ENCODE measurements at places on chromosomes 16 and 17.

DNA sequence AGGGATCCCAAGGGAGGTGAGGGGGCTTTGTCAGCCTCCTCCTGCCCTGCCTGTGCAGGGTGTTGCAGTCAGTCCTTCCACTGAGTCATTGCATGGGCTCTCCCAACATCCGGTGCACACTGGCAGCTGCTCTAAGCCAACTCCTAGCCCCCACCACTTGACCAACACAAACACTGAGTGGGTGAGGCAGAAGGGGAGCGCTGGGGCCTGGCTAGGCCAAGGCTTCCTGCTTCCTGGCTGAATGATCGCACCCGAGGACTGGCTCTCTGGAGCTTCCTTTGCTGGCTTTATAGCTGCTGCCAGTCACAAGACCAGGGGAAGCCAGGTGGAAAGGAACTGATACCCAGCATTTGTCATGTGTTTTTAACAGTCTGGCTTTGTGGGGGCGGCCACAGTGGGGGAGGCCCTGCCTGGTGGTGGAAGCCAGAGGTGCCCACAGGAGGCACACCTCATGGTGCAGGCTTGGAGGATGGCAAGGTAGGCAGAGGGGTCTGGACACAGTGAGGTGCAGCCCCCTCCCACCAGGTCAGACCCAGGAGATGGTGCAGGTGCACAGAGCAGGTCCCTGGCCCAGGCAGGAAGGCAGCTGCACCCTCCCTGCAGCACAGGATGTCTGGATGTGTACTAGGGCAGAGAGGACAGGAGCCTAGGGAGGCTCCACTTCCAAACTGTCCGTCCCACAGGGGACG, 6.8 kb downstream of the MPG start:
- DNase-seq, result peak; percentile 80

GRCh38 chr17:9002606-9003354, 18.5 kb upstream of the NTN1 start:
- DNase-seq, result peak; percentile 71

- no peak for DNase-seq
Observed at GRCh38 chr16:51125992-51126391, 25.1 kb downstream of the SALL1 start.

GRCh38 chr16:88502776-88503280, 49.7 kb downstream of the ZFPM1 start:
- no peak for DNase-seq

GRCh38 chr17:45031231-45032173, 19.9 kb downstream of the DCAKD start:
- no peak for DNase-seq

DNA sequence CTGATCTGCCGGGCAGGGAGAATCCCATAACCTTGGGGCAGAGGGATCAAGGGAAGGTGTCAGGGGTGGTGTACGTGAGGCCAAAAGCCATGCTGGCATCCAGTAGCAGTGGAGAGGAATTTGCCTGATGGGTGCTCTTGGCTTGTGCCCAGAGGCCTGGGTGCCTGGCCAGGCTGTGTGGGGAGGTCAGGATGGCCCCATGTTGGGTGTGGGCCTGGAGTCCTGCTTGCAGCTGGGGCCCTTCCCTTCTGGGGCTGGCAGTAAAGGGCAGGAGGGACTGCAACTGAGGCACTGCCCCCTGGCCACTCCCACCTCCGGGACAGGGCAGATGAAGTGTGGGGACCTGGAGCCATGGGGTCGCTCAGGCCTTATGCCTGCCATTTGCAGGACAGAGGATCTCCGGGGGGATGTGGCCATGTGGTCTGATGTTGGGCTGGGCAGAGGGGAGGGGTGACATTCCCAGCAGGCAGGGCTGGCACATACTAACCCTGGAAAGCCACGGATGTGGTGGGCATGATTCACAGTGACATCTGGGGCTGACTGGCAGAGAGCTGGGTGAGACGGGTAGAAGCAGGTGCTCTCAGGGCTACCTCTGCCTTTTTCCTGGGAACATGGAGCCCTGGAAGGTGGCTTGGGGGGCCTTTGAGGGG, 3.5 kb downstream of the FMNL1 start:
- peak; percentile 78 for DNase-seq

DNA sequence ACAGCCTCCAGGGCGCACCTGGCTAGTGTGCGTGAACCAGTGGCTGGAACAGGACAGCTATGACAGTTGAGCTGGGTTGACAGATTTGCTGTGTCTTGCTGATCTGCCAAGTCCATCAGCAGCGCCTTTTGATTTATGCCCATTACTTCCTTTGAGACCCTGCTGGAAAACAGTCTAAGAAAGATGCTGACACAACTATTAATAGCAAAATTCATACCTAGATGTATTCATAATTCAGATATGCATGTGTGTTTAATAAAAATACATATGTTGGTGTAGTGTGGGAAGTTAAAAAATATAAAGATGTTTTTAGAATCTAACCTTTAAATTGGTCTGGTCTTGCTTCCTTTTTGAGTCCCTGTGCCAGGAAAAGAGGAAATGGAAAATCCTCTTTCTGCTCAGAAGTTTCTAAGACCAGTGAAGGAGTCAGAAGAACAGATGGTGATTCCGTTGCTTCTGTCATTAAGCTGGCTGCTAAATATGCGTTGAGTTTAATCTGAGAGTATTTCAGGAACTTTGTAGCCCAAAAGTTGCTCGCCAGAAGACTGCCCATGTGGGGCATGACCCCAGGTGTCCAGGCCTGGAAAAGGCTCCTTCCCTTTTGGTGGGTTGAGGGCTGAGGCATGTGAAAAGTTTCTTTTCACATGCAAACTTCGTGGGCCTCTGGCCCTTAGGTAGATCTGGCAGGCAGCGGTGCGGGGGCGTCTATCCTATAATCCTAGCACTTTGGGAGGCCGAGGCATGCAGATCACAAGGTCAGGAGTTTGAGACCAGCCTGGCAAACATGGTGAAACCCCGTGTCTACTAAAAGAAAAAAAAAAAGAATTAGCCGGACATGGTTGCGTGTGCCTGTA, 40.0 kb upstream of the ENDOV start:
- no peak for DNase-seq

- DNase-seq, result no peak
Observed at GRCh38 chr17:32742681-32743538, 134.0 kb downstream of the MYO1D start.

- DNase-seq, result no peak
Observed at GRCh38 chr17:17298108-17298507, 5.1 kb upstream of the NT5M start.

GRCh38 chr17:72502371-72503341, 381.8 kb downstream of the SOX9 start:
- no peak for DNase-seq

DNA sequence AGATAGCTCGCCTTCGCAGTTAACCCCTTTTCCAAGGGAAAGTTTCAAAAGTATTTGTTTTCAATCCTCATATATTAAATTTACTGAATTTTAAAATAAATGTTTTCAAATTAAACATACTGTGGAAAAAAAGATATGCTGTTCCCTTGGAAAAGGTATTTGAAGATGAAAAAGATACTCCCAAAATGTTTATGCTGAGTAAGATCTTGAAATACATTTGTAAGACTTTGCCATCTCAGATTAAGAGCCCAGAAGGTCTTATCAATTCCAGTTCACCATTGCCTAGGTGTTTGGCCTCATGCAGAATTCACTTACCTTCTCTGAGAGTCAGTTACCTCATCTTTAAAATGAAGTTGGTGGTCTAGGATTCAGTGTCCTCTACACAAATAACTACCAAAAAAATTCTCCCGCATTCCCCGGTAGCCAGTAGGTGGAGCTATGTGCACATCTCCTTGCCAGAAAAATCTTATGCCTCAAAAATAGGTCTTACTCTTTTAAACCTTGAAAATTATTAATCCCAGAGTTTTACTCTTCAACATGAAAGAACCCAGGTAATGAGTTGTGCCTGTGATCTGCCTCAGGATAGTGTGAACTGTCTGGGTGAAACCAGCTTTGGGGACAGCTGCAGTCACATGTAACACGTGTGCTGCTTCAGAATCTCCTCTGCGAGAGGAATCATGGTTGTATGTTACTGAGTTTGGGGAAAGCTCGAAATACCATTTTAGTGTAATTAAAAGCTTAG, 178.3 kb downstream of the MRTFB start:
- DNase-seq, result no peak

- DNase-seq, result no peak
Observed at GRCh38 chr17:35046740-35047283, 16.7 kb downstream of the RFFL start.

DNA sequence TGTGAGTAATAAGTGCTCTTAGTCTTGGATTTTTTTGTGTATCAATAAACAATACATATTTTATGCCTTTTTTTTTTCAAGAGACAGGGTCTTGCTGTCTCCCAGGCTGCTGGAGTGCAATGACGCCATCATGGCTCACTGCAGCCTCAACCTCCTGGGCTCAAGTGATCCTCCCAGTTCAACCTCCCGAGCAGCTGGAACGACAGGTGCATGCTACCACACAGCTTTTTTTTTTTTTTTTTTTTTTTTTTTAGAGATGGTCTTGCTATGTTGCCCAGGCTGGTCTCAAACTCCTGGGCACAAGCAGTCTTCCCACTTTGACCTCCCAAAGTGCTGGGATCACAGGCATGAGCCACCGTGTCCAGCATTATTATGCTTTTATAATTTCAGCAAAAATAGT, 13.0 kb downstream of the ACSF2 start:
- DNase-seq, result no peak

DNA sequence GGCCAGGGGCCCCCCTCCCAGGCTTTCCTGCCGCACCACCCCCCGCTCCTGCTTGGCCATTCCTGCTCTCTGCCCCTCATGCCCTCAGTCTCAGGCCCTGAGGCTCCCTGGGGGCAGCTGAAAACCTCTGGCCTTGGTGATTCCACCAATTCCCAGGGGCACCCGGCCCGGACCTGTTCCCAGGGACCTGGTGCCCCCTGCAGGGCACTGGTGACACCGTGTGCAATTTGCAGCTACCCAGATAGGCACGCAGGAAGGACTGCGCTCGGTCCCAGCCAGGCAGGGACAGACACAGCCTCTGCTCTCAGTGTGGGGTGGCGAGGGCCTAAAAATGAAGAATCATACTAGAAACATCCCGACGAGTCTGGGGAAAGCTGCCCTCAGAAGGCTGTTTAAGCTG, 13.4 kb downstream of the WFDC1 start:
- no peak for DNase-seq

GRCh38 chr17:75077496-75078283, 10.1 kb upstream of the SLC16A5 start:
- DNase-seq, result peak; percentile 79

DNA sequence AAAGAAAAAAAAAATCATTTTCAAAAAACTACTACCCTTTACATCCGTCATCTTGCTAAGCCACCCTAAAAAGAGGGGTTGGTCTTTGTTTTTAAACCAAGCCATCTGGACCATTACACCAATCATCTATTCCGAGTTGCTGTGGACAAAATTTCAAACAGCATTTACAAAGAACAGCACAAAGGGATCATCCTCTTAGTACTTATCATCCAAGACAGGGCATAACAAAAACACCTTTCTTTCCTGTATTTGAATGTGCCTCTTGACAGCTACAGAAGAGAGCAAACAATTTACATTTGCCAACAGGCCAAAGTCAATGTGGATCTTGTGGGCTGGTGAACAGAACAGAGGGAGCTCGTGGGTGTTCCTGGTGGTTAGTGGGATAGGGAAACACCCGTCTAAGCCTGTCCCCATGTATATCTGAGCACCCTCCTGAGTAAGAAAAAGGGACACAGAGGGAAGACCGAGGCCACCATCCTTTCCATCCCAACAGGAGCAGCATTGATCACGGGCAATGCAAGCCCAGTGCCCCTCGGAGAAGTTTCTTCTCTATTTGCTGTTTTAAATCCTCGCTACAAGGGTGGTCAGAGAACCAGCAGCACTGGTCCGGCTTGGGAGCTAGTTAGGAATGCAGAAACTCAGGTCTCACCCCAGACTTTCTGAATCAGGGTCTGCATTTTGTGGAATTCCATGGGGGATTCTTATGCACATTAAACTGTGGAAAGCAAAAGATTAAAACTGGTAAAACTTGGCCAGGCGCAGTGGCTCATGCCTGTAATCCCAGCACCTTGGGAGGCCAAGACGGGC, 1.9 kb downstream of the SLC39A11 start:
- DNase-seq, result no peak

DNA sequence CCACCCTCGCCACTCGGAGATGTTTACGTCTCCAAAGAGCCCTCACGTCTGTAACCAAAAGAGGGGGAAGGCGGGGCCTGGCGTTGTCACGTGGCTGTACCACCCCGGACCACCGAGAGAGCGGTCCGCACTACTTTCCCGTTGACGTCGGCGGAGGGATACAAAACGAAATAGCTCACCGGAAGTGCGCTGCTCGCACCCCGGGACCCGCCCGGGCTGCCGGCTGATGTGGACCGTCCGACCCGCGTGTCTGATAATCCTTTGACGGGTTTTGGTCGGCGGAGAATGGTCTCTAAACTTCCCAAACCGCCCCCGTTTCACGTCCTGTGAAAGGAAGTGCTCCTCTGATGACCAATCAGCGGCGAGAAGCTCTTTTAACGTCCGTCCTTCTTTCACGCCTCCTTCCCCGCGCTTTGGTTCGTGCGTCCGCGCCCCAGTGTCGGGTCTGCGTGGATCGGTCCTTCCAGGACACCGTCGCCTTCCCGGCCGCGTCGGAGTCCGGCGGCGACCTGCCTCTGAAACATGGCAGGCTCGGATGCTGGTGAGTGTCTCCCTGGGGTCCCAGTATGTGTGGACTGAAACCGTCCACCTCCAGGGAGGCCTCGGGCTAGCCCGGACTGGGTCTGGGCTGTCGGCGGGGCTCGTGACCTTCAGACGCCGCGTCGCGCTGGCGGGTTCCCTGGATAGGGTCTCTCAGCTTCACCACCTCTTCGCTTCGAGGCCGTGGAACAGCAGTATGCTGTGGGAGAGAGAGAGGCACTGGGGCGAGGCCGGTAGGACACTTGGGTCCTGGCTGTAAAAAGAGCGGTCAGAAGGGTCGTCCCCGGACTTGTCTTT, at the start of gene CEP95:
TSS of gene CEP95 (plus strand) at position 402 of the 837 bp plus-strand sequence. CDS start at position 523, 121 bp downstream.
- DNase-seq, result peak; percentile 98

- DNase-seq, result no peak
Observed at GRCh38 chr17:50649042-50649908, 14.6 kb downstream of the ABCC3 start.

DNA sequence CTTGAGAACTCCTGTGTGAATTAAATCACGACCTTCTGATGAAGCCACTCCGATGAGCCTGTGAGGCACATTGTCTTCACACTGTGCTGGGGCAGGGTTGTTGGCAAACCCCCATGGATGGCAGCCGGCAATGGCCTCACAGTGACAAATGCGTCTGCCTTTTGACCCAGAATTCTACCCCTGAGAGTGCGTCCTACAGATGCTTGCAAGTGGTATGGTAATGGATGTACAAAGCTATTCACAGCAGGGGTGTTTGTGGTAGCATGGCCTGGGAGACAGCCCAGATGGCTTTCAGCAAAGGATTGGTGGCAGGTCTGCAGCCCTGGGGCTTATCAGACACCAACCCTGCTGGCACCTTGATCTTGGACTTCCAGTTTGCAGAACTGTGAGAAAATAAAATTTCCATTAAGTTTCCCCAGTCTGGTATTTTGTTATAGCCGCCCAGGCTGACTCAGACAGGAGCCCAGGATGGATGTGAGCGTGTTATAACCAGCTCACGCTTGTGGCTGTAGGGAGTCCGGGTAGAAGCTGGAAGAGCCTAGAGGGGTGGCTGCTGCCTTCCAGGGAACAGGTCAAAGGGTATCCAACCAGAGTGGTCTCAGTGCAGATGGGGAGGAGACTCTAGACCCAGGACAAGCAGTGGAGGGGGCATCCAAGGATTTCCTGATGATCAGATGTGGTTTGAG, 10.1 kb downstream of the AFMID start:
- DNase-seq, result no peak

Measured in activated CD8-positive, alpha-beta memory T cell treated with anti-CD3 and anti-CD28 coated beads, Interleukin-2, amount 50 U/mL, for 48 hours (primary cell).